Aorta (tissue), 5 donors: ENCODE measurements at places on chromosomes 7 and 10. TPM values are rescaled to one million over a fixed set of nuclear protein-coding genes. Genes with fewer than 3 reads are reported as not detected.

DNA sequence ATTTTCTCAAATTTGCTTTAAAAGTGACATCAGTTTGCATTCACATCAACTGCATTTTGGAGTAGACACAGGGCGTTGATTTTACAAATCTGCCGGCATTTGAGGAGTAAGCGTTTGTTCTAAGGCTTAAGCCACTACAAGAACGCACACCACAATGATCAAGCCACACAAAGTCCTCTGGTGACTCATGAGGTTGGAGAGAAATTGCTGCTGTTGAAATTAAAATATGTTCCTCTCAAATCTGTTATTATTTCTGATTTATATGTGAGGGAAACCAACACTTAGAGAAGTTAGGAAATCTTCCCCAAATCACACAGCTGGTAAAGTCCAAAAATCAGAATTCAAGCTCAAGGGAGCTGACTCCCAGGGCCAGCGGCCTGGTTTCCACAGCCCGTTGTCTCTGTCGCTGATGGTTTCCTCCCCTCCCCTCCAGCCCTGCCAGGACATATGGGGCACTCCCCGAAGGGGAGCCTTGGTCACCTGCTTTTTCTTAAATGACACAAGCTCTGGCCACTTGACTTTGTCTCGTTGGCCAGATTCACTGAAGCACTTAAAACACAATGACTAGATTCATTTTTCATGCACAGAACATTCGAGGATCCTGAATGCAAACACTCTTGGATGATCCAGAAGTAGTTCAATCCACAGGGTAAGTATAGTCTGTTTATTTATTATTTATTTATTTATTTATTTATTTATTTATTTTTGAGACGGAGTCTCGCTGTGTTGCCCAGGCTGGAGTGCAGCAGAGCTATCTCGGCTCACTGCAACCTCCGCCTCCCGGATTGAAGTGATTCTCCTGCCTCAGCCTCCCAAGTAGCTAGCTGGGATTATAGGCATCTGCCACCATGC lies 29.2 kb upstream of the KLF6 start:
- no peaks in the 10 kb centered on the region for H3K36me3 ChIP-seq
- H3K27me3 ChIP-seq, result no peaks in the 10 kb centered on the region
- DNase-seq, result no peak

DNA sequence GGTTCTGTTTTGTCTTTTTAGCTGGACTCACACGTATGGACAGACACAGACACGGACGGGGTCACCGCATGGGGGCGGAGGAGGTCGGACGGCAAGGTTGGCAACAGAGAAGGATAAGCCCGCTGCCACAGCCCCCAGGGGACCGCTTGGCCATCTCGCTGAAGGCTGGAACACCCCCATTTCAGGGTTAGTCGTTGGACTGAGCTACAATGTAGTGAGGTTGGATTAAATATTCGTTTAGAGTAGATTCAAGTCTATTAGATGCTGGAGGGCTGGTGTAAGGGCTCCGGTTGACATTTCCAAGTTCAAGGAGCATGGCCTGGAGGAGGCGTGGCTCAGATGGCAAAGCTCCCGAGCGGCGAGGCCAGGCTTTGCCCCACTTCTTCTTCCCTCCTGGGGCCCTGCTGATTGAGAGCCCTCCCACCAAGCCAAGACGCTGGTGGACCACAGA lies 35.2 kb downstream of the PPIF start:
- DNase-seq, result no peak
- no peaks in the 10 kb centered on the region for H3K36me3 ChIP-seq
- no peak overlapping the region for H3K27ac ChIP-seq
- H3K4me3 ChIP-seq, result no peak overlapping the region
- no peaks in the 10 kb centered on the region for H3K4me1 ChIP-seq

The TAS2R5 gene
- 1.7 TPM for total RNA-seq

The ANKRD7 gene
- not detected for total RNA-seq

The FAM24A gene
- not detected for total RNA-seq
